ELR (cell line): ENCODE measurements at places on chromosomes 5 and 9.

GRCh38 chr5:172565455-172565854 is 75.6 kb upstream of the NEURL1B start:
- no peak for DNase-seq

DNA sequence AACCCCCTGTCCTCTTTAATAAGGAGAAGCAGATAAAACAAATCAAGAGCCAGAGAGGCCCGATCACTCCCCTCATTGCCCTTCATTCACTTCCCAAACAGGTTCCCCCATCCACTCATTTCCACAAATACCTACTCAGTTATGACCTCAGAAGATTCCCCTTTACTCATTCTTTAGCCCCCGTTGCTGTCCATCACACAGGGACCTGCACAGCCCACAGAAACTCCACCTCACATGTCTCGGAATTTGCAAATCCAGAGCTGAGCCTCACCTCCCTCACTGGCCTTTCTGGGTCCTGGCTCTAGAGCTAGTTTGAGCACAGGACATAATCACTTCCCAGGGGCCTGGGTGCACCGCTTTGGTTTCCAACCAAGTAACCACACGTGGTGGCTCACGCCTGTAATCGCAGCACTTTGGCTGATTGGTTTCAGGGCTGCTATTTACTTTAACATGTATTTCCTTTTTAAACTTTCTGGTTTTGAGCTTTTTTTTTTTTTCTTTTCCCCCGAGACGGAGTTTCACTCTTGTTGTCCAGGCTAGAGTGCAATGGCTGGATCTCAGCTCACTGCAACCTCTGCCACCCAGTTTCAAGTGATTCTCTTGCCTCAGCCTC is 17.8 kb downstream of the ATP6V0E1 start:
- DNase-seq, result no peak

DNA sequence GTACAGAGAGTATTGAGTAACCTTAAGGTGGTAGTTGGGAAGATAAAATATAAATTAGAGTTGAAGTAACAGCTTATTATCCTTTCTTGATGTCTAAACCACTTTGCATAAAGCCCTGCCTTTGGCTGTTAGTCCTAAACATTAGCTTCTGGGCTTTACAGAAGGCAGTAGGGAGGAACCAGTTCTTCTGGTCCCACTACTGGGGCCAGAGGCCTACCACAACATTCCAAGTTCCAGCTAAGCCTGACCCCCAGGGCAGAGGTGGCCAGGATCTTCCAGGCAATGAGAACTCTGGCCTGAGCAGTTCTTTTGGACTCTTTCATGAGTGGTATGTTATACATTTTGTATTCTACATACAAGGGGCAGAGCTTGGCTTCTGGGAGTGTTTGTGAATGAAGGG is 26.1 kb downstream of the DNAI1 start:
- no peak for DNase-seq

DNA sequence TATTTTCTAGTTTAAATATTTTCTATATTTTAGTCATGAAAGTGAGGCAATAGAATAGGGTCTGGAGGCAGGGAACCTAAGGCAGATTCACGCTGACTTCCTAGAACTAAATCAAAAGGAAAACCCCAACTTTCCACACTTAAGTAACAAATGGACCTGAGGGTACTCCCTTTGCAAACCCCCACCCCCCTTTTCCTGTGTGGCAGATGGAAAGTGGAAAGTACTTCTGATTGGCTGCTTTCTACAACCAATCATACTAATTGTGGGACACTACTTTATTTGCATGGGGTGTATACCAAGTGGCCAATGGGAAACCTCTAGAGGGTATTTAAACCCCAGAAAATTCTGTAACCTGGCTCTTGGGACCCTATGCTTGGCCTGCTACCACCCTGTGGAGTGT is 4.8 kb upstream of the CENPH start:
- no peak for DNase-seq

- peak; percentile 57 for DNase-seq
Measured at GRCh38 chr5:66828548-66829357, 232.6 kb downstream of the MAST4 start.

DNA sequence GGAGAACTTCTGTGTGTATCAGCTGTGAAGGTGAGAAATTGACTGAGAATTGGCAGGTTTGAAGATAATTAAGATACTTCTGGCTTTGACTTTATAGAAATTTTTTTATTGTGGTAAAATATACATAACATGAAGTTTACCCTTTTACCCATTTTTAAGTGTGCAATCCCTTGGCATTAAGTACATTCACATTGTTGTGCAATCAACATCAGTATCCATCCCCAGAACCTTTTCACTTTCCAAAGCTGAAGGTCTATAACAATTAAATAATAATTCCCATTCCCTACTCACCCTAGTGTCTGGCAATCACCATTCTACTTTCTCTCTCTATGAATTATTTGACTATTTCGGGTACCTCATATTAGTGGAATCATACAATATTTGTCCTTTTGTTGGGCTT is 69.9 kb downstream of the ACTBL2 start:
- no peak for DNase-seq

GRCh38 chr5:61349935-61350334 is 17.9 kb downstream of the ZSWIM6 start:
- no peak for DNase-seq

- peak; percentile 60 for DNase-seq
Measured at GRCh38 chr9:118929287-118929686, 439.9 kb downstream of the BRINP1 start.

DNA sequence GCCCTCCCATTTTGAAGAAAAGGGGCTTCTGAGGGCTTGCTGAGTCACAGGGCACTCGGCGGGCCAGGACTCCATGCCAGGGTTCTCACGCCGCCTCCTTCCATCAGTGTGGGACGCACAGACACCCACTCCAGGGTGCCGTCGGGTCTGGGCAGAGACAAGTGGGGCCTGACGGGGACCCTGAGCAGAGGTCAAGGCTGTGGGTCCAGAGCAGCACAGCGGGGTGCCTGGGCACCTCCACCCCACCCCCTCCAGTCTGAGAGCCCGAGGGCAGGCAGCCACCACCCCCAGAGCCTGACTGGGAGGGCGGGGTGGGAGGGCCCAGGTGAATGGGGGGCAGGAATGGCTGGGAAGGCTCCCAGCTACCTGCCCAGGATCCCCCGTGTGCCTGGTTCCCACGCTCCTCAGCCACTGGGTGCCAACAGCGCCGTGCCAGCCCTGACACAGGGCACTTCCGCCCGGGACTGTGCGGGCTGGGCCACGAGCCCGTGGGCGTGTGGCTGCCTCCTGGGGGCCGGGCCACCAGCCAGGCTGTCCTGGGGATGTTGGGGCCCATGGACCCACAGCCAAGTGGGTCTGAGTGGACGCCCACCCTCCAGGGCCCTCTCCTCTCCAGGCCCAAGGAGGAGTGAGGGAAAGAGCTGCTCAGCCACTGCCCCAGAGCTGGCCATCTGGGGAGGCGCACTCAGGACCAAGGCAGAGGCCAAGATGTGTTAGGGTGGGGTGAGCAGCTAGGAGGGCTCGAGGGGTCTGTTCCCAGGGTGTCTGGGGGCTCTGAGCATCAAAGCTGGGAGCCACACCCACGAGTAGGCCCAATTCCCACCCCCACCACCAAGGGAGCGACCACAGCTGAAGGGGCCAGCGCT is 10.1 kb upstream of the NRARP start:
- no peak for DNase-seq
